ENCODE measurements at places on chromosomes 13 and 19.

DNA sequence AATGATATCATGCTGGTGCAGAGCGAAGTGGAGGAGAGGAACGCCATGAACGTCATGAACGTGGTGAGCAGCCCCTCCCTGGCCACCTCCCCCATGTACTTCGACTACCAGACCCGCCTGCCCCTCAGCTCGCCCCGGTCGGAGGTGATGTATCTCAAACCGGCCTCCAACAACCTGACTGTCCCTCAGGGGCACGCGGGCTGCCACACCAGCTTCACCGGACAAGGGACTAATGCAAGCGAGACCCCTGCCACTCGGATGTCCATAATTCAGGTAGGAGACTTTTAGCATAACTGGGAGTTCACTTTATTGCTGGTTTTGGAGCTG lies 3.3 kb downstream of the PCDH17 start:
- no peak for DNase-seq

DNA sequence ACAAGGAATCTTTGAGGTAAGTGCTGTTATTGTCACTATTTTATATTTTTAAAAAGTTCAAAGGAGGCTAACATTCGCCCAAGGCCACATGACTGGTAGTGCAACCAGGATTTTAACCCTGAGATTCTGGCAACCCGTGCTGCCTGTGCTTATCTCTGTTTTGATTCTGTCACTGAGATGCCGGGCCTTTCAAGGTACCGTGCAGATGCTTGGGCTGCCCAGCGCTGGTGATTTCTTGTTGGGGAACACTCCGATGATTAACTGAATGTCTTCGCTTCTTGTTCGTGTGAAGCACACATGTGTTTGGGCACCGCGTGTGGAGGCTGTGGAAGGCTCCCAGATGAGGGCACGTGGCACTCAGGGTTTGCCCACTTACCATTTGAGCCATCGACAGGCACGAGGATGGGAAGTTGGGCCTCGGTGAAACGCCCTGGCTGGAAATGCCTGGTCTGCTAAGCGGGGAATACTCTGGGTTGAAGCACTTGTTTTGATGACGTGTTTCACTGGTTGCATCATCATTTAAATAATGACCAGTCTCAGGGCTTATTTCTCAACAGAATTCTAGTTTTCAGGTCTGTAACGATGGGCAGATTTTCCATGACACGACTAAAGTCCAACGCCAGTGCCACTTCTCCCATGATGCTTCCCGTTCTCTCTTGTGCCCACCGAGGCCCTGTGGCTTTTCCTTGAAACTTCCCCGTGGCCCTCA lies 392.7 kb downstream of the FGF9 start:
- DNase-seq: no peak

DNA sequence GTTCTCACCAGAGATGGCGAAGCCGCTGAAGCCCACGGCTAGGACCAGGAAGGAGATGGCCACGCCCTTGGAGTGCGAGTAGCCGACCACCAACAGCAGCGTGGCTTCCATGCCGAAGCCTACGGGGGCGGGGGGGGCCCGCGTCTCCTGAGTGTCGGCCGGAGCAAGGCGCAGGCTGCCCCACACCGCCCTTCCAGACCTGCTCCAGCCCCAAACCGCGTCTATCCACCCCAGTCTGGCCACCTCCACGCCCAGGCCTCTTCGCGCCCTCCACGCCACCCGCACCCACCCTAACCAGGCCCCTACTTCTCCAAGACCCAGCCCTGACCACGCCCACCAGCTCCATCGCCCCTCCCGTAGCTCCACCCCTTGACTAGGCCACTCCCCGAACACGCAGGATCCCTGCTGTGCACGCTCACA lies 6.2 kb downstream of the GFY start:
- DNase-seq: no peak

- DNase-seq: peak; percentile 77
Observed at GRCh38 chr19:41352609-41353465, 885 bp downstream of the TGFB1 start.

DNA sequence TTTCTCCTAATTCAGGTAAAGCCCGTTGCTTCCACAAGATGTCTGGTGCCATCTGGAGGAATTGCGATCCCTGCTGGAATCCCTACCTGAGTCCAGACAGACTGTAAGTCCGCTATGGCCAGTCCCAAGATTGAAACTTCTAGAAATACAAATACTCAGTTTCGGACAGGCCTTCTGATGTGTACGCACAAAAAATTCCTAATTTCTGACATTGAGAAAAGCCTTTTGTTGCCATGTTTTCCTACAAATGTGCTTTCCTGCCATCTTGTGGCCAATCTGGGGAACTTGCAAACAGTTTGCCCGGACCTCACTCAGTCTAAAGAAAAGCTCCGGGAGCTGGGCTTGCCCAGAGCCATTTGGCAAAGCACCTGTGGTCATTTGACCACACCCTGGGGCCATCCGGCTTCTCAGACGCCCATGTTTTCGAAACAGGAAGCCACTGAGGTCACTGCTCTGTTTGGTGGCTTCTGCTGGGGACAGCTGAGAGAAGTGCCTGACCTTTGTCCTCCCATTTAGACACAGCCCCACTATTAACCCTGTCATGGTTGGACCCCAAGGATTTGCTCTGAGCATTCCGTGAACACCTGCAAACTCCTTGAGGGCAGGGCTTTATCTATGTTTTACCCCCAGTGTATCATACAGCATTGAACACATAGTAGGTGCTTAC lies 79.4 kb downstream of the SLC15A1 start:
- no peak for DNase-seq

GRCh38 chr19:38142176-38143035 lies 81.6 kb downstream of the DPF1 start:
- DNase-seq: no peak

- no peak for DNase-seq
Observed at GRCh38 chr19:43777163-43777695, 3.5 kb downstream of the KCNN4 start.

DNA sequence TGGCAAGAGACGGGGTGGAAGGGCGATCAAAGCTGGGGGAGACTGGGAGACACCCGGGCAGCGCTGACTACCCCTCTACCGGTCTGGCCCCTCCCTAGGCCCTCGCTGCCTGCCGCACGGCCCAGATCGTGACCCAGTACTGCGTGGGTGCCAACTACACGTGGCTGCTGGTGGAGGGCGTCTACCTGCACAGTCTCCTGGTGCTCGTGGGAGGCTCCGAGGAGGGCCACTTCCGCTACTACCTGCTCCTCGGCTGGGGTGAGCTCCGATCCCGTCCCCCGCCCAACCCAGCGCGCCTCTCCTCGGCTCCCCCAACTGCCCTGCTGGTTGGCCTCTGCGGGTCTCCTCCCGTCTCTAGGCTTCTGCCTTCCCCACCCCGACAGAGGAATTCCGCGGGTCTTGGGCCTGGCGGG lies 8.8 kb downstream of the GIPR start:
- DNase-seq: no peak

GRCh38 chr19:16164222-16164890 lies 9.0 kb downstream of the CIB3 start:
- no peak for DNase-seq

All from stimulated activated CD4-positive, alpha-beta T cell treated with anti-CD3 and anti-CD28 coated beads, TNF-alpha, amount 100 ng/mL, for 1 hour (primary cell).